ENCODE measurements at places on chromosomes 2 and 18.

- DNase-seq = peak; percentile 79
These were observed 57.0 kb upstream of the NOL4 start for GRCh38 chr18:34281722-34282121.

DNA sequence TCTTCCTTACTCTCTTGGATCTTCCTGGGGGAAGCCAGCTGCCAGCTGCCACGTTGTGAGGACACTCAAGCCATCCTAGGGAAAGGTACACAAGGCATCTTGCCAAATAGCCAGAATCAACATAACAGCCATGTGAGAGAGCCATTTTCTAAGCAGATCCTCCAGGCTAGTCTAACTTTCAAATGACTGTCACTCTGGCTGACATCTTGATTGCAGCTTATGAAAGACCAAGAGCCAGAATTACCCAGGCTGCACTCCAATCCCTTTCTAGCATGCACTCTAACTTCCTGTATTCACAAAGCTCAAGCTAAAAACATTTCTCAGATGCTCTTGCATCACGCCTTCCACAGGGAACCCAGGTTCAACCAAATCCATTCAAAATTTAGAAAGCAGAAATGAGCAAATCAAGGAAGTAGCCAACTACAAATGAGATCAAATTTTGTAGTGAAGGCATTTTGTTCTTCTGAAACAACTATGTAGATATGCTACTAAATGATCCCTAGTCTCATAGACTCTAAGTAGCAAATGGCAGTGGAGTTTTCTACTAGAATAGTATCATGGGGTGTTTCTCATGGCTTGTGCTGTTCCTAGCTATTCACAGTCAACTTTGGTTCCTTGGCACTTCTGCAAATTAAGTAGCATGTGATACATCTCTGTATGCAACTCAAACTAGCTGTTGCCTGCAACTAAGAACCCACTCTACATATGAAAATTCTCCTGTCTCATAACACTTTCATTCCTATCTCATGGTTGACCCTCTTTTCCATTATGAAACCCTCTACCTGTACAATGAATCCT, 281.9 kb downstream of the ZEB2 start:
- peak; percentile 20 for DNase-seq

- DNase-seq = no peak
These were observed 21.3 kb downstream of the COMMD1 start for GRCh38 chr2:61926531-61927477.

GRCh38 chr2:101251844-101252407, 760 bp upstream of the CNOT11 start:
- DNase-seq = peak; percentile 40

DNA sequence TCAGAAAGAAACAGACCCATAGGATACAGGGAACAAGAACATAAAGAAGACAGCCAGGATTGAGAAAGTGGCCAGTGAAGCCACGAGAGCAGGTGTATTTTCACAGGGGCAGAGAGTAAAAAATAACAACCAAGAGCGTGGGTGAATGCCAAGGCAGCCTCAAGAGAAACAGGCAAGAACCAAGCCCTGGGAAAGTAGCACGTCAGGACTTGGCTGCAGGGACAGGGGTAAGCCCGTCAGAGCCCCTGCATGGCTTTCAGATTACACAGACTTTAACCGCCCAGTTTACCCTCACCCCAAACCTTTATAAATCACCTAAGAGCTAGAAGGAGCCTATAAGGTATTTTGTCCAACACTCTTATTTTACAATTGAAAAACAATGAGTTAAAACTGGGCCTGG, 43.7 kb downstream of the ARL4C start:
- no peak for DNase-seq

- DNase-seq = no peak
These were observed 81.1 kb upstream of the TAF1B start for GRCh38 chr2:9762164-9762563.

DNA sequence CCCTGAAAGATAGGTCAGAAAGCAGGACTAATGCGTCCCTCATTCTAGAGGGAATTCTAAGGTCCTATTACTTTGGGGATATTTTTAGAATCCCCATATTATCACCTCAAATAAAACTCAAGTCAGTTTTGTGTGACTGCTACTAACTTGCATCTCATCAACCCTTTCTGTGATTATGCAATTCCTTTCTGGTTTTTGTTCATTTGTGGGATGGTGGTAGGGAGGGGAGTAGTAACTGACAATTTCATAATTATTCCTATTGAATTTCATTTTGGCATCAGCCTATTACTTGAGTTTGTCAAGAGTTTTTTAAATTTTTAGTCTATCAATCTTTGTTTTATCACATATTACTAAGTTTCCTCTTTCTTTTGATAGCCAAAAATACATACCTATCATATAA, 28.4 kb upstream of the TANK start:
- DNase-seq = no peak

- DNase-seq = no peak
These were observed 86.8 kb upstream of the SP3 start for GRCh38 chr2:174051741-174052583.

DNA sequence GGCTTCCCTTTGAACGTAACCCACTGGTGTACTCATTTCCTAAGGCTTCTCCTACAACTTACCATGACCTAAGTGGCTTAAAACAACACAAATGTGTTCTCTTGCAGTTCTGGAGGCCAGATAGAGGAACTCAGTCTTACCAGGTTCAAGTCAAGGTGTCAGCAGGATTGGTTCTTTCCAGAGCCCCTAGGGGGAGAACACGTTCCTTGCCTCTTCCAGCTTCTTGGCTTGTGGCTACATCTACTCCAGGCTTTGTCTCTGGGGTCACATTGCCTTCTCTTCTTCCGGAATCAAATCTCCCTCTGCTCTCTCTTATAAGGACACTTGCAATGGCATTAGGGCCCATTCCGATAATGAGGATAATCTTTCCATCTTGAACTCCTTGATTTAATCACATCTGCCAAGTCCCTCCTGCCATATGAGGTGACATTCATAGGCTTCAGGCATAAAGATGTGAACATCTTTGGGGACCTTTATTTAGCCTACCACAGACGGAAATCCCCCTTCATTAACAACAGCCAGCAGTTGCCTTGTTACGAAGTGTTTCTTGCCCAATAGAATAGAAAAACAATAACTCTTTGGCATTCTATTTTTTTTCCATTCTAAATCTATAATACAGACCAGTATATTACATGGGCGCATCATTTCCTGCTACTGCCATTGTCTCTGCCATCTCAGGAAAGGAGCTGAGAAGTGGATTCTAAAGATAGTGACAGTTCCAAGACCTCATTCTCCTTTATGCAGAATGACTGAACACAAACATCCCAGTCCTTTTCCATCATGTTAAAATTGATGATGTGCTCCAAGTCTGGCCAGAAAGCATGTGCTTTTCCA, 362.0 kb downstream of the ZNF521 start:
- DNase-seq = no peak

DNA sequence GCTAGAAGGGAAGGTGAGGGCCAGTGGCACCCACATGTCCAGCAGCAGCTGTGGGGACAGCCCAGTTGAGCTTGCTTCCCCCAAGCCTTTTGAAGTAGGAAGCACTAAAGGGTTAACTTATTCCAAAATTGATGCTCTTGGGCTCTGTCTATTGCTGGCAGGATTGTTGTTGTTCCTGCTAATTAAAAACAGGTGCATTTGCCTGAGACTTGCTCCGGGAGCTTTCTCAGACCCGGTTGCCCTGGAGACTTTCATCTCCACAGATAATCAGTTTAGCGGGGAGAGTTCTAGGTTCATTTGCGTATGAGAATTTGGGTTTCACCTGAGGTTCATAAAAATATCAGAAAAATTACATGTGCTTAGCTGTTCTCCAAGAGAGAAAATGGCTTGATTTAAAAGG, 277.3 kb downstream of the LRATD1 start:
- no peak for DNase-seq

DNA sequence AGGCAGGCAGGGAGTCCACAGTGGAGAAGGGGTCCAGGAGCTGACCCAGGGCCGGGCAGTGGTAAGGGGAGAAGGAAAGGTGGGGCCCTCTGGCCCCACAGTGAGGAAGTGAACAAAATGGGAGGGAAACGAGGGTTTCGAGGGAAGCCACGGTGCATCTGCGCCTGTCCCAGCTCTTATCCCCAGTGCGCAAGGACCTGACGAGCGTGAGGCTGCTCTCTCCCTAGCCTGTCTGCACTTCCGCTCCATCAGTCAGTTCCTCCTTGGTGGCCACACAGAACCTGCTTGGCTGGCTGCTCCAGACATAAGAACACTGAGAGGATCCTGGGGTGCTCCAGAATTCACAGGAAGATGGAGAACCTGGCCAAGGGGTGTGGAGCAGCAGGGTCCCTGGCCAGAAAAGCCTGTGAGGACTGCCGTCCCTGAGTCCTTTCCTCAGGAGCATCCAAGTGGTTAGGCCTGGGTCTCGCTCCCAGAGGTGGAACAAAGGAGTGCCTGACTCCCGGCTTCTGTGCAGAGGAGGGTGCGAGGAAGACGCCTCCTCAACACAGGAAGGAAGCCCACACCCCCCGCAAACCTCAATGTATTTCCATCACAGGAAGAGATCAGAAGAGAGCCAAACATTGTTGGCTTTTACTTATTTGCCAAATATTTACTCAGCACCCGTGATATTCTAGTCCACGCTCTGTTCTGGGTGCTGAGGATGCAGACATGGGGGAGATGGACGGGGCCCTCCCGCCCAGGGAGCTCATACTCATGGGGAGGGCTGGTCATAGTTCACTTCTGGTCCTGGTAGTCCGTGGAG, 43.7 kb upstream of the SEMA4C start:
- no peak for DNase-seq

DNA sequence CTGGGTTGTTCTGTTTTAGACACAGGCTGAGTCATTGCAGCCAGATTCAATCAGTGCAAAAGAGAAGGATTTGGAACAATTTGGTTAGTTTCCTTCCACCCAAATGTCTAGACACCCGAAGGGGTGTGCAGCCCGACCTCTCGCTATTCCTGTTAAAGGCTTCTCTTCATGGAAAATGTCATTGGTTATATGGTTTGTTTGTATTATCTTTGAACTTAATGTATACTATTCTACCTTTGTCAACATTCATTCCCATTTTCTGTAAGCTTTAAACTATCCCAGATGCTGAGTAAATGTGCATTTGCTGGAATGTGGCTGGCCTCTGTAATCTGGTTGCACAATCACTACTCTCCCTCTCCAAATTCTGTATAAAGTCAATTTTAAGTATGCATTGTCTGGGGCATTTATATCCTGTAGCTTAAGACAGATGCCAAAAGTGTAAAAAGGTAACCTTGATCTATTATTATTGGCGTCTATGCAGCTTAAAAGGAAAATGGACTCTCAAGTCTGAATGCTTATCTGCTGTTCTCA, 80.4 kb upstream of the RND3 start:
- DNase-seq = no peak

- no peak for DNase-seq
These were observed 84.8 kb downstream of the ACTR3 start for GRCh38 chr2:113974727-113975126.

DNA sequence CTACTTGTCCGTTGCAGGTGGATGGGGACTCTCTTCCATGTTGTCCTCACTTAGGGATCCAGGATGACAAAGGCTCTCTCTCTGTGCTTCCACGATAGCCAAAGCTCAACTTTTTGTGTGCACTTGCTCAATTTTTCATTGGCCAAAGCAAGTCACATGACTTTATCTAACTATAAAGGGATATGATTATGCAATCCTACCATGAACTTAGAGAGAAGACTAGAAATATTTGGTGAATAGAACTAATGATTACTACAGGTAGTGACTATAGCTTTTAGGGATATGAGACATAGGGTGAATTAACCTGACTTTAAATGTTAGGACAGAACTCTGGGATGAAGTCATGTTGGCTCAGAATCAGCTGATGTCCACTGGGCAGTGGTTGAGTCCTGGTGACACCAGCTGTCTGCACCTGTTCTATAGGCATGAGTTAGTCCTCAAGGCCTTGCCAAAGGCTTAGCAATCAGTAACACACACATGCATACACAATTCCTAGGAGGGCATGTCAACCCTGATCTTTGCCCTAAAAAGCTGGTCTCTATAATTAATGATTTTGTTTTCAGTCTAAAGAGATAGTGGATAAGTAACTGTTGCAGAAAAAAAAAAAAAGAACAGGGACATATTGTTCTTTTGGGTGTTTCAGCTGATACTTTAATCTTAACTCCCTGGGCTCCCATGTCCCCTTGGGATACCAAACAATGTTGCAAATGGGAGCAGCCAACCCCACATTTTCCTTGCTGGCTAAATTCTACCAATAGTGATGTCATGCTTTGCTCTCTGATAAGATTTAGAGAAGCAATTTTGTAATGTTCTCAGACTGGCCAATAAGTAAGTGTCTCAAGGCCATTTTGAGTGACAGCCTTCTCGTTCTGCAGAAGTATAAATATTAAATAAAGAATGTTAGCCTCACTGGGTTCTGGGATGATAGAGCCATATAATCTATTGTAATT, 12.5 kb upstream of the HK2 start:
- no peak for DNase-seq

GRCh38 chr18:58911766-58912165, 47.1 kb downstream of the ZNF532 start:
- DNase-seq = no peak

DNA sequence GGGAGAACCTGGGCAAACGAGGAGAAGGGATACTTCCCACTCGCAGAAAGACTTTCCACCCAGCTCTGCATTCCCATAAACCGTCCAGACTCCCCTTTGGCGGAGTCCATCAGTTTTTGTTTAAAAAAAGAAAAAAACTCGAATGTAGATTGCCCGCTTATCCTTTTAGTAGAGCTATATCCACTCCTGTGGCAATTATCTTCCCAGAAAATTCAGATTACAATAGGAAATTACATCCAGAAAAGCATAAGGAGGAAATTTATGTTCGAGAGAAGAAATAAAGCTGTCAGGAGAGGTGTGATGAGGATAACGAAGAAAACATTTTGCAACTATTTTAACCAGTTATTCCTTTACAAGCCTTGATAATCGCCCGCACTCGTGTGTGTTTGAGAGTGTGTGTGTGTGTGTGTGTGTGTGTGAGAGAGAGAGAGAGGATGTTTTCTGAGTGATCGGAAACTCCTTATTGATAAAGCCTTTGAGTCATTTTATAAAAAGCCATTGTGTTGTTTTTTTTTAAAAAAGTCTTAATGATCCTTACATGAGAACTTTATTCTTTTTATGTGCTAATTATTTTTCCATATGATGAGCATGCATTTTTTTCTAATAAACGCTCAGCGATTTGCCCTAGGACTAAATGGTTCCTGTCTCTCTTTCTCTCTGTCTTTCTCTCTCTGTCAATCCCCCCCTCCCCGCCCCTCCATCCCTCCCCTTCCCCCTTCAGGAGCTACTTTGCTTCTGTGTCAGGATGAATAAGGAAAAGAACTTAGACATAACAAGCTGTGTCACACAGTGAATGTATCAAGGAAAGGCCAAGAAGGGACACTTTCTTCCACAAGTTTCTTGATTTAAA, 1.1 kb upstream of the PPP3R1 start:
- DNase-seq = no peak

- DNase-seq = no peak
These were observed 101.6 kb downstream of the RNF144A start for GRCh38 chr2:7018767-7019166.

GRCh38 chr2:37317746-37318145, 6.9 kb downstream of the PRKD3 start:
- no peak for DNase-seq

DNA sequence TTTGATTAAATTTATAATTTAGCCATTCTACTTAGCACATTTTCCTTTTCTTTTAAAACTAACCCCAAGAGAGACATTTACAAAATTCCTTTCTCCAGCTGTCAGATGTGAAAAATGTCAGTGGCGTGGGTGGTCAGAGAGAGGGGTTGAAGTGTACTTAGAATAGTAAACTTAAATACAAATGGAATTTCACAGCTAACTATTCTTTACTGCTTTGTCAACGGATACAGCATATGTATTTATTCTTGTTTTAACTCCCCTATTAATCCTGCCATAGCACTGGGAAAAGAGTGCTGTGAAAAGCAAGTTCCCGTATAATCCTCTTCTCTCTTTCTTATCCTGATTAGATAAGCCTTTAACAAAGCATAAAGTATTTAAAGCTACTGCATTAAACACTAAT, 191.4 kb upstream of the CHAC2 start:
- no peak for DNase-seq
